ENCODE measurements at places on chromosomes 6 and 20. TPM values are rescaled to one million over a fixed set of nuclear protein-coding genes. Genes with fewer than 3 reads are reported as not detected.

LST1 gene
- 7.9 TPM for total RNA-seq

DNA sequence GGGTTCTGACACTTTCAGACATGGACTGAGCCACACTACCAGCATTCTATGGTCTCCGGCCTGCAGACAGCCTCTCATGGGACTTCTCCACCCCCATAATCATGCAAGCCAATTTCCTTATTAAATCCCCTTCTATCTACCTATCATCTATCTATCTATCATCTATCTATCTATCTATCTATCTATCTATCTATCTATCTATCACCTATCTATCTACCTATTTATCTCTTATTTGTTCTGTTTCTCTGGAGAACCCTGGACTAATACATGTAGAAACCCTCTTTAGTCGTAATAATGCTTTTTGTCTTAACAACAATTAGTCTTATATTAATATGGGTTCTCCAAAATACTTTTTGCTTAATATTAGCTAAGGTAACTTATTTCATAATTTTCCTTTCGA, 174.1 kb upstream of the PRSS16 start:
- DNase-seq = no peak
- peaks cover under 1% of the 10 kb centered on the region for H3K4me1 ChIP-seq
- H3K4me3 ChIP-seq = no peak overlapping the region
- H3K27me3 ChIP-seq = peaks cover 26% of the 10 kb centered on the region
- H3K27ac ChIP-seq = no peak overlapping the region

- no peaks in the 10 kb centered on the region for H3K36me3 ChIP-seq
- no peak overlapping the region for H3K27ac ChIP-seq
- H3K27me3 ChIP-seq = no peaks in the 10 kb centered on the region
- DNase-seq = no peak
Measured at GRCh38 chr20:60491051-60491581, 532.9 kb downstream of the CDH26 start.

C6orf47 gene
- 37.6 TPM for total RNA-seq

DNA sequence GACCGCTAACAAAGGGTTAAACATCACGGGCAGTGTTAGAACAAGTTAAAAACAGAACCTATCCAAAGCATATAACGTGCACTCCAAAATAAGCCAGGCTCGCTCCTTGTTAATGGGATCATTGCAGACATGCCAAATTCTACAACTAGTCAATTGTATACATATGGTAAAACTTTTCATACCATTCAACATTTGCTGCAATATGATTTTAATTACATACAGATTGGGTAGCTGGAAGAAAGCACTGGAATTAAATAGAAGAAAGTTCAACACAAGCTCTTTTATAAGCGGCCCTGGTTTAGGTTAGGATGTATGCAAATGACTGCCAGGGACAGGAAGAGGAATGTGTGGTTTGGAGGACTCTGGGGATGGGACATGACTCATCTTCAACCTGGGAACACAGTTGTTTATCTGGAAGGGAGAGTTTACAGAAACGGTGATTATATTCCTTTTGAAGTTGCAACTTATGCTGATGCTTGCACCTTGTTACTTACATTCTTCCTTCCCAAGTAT, 62.5 kb upstream of the TIAM2 start:
- peaks cover 24% of the 10 kb centered on the region for H3K4me1 ChIP-seq
- H3K27ac ChIP-seq = no peak overlapping the region
- no peaks in the 10 kb centered on the region for H3K27me3 ChIP-seq
- no peak overlapping the region for H3K4me3 ChIP-seq
- no peak for DNase-seq

CCN6 gene
- total RNA-seq = not detected

GRCh38 chr6:28585335-28585734, 59.7 kb downstream of the GPX5 start:
- no peak overlapping the region for H3K27ac ChIP-seq
- no peak for DNase-seq
- no peaks in the 10 kb centered on the region for H3K27me3 ChIP-seq
- H3K4me1 ChIP-seq = peaks cover 4% of the 10 kb centered on the region
- no peaks in the 10 kb centered on the region for H3K36me3 ChIP-seq

GRCh38 chr6:39338397-39338796, 15.9 kb upstream of the KCNK16 start:
- H3K27ac ChIP-seq = no peak overlapping the region
- DNase-seq = no peak
- H3K36me3 ChIP-seq = no peaks in the 10 kb centered on the region
- H3K4me3 ChIP-seq = no peak overlapping the region

- no peak overlapping the region for H3K4me3 ChIP-seq
- no peak overlapping the region for H3K27ac ChIP-seq
- peaks cover 22% of the 10 kb centered on the region for H3K4me1 ChIP-seq
Measured at GRCh38 chr6:140459209-140459608, 1084.8 kb upstream of the CITED2 start.

DNA sequence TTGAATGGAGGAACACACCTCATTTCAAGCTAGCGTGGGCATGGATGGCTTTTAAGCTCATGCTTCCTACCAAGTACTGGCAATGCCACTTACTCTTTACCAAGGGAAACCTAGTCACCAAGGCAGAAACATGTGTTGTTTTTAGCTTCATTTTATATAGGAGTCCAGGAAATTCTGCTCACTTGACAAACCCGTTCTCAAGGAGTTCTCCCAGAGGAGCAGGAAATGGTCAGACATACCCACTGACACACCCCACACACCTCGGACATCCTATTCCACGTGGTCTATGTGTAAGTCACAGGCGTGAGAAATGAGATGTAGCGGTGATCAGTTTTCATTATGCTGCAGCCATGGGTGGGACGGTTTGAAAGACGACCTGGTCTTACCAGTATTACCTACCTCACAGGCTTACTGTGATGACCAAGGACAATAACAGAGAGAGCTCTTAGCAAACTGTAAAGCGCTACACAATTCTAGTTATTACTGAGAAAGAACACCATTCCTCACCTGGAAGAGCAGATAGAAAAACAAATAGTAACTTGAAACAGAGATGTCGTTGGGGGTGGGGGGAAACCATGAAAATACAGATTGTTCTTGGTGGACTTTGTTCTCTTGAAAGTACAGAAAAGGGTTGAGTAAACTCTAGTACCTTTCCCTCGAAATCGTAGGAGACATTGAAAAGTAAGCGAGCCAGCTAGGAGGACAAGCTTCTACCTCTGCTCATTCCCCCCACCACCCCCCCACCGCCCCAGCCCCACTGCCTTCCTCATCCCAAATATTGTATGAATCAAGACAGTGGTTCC, 1.7 kb downstream of the CNKSR3 start:
- no peaks in the 10 kb centered on the region for H3K36me3 ChIP-seq
- H3K27ac ChIP-seq = peak overlapping the region; percentile 94
- peaks cover 67% of the 10 kb centered on the region for H3K4me1 ChIP-seq
- H3K4me3 ChIP-seq = peak overlapping the region; percentile 94
- no peak for DNase-seq
- no peaks in the 10 kb centered on the region for H3K27me3 ChIP-seq

GRCh38 chr20:29741894-29742698, 1515.4 kb upstream of the DEFB115 start:
- H3K4me1 ChIP-seq = no peaks in the 10 kb centered on the region
- no peaks in the 10 kb centered on the region for H3K36me3 ChIP-seq
- no peak overlapping the region for H3K4me3 ChIP-seq
- peaks cover 45% of the 10 kb centered on the region for H3K27me3 ChIP-seq
- no peak overlapping the region for H3K27ac ChIP-seq
- DNase-seq = no peak

DNA sequence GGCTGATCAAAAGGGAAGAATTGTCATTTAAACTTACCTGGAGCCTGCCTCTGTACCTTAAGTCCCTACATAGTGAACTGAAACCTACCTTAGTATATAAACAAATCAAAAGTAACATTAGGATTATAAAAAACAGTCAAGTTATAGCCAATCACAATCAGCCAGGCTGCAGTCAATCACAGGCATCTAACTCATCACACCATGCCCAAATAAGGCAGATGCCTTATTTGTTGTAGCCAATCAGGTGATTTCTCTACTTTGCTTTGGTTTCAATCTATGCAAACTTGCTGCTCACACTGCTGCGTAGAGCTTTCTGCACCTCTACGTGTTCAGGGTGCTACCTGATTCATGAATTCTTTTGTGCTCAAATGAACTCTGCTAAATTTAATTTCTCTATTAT, 18.3 kb upstream of the DEFB113 start:
- no peak for DNase-seq
- no peak overlapping the region for H3K4me3 ChIP-seq
- H3K27ac ChIP-seq = no peak overlapping the region
- H3K36me3 ChIP-seq = no peaks in the 10 kb centered on the region

All from esophagus muscularis mucosa (tissue), 4 donors.